ENCODE measurements at places on chromosomes 13 and 19. TPM values are rescaled to one million over a fixed set of nuclear protein-coding genes. Genes with fewer than 3 reads are reported as not detected.
A peak's percentile ranks its signal among the peaks of the same experiment; 100 is the strongest.

- H3K4me3 ChIP-seq: peak overlapping the region; percentile 47
- peaks cover 56% of the 10 kb centered on the region for H3K4me1 ChIP-seq
- DNase-seq: no peak
- H3K36me3 ChIP-seq: peaks cover 3% of the 10 kb centered on the region
- no peak overlapping the region for H3K27ac ChIP-seq
- H3K27me3 ChIP-seq: no peaks in the 10 kb centered on the region
Measured at GRCh38 chr19:38676023-38676877, 28.8 kb downstream of the ACTN4 start.

DNA sequence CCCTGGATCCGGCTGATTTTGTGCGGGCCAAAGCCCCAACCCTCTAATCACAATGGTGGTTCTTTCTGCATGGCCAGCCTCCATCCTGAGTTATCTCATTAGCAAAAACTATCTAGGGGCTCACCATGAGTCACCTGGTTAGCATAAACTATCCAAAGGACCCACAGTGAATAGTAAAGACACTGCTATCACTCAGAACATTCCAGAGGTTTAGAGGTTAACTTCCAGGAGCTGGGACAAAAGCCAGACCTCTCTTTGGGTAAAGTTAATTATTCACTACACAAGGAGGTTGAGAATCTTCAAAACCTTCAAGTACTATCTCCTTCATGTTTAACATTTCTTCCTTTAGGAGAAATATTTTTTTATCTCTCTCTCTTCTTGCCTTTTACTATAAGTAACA is 18.8 kb upstream of the PPP5C start:
- DNase-seq: no peak
- peaks cover 7% of the 10 kb centered on the region for H3K36me3 ChIP-seq
- no peak overlapping the region for H3K27ac ChIP-seq

- H3K27me3 ChIP-seq: no peaks in the 10 kb centered on the region
- no peak overlapping the region for H3K27ac ChIP-seq
- no peak overlapping the region for H3K4me3 ChIP-seq
- peaks cover 6% of the 10 kb centered on the region for H3K4me1 ChIP-seq
- DNase-seq: no peak
- H3K36me3 ChIP-seq: no peaks in the 10 kb centered on the region
Measured at GRCh38 chr13:21240586-21240985, 64.1 kb downstream of the MRPL57 start.

GRCh38 chr13:76621705-76622104 is 264.5 kb downstream of the KCTD12 start:
- no peak for DNase-seq
- H3K27me3 ChIP-seq: peaks cover 24% of the 10 kb centered on the region
- H3K4me1 ChIP-seq: no peaks in the 10 kb centered on the region
- no peaks in the 10 kb centered on the region for H3K36me3 ChIP-seq

DNA sequence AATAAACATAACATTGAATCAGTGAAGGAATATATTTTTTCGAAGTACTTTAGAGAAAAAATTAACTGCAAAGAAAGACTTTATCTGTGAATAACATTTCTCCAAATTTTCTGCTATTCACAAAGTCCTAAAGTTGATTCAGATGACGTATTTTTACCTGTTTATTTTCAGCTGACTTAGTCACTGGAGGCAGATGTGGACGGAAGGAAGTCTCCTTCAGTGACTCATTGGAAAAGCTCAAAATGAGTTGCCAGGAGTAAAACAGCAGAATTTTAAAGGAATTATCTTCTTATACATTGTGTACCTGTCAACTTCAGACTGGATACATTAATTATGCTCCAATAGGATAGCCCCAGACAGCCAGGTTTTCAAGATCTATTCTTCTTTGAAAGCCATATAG is 679.3 kb upstream of the GPC6 start:
- no peaks in the 10 kb centered on the region for H3K4me1 ChIP-seq
- DNase-seq: no peak
- H3K36me3 ChIP-seq: peaks cover 2% of the 10 kb centered on the region
- no peak overlapping the region for H3K27ac ChIP-seq
- no peak overlapping the region for H3K4me3 ChIP-seq

DNA sequence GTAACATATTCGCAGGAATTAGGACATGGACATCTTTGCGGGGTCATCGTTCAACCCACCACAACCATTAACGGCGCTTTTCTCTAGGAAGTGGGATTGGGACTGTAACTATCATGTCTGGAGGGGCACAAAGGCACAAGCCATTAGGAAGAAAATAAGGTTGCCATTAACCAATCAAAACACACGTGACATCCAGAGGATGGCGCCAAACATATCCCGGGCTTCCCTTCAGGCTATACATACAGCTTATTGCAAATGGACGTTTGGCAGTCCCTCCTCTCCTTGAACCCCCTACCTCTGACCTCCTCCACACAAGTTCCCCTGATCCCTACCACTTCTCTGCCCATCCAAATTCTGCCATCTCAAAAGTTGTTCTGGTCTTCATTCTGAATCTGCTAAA is 26.6 kb upstream of the GSX1 start:
- DNase-seq: no peak
- no peak overlapping the region for H3K4me3 ChIP-seq
- H3K36me3 ChIP-seq: no peaks in the 10 kb centered on the region
- no peaks in the 10 kb centered on the region for H3K4me1 ChIP-seq
- H3K27ac ChIP-seq: no peak overlapping the region
- H3K27me3 ChIP-seq: peaks cover 28% of the 10 kb centered on the region

DNA sequence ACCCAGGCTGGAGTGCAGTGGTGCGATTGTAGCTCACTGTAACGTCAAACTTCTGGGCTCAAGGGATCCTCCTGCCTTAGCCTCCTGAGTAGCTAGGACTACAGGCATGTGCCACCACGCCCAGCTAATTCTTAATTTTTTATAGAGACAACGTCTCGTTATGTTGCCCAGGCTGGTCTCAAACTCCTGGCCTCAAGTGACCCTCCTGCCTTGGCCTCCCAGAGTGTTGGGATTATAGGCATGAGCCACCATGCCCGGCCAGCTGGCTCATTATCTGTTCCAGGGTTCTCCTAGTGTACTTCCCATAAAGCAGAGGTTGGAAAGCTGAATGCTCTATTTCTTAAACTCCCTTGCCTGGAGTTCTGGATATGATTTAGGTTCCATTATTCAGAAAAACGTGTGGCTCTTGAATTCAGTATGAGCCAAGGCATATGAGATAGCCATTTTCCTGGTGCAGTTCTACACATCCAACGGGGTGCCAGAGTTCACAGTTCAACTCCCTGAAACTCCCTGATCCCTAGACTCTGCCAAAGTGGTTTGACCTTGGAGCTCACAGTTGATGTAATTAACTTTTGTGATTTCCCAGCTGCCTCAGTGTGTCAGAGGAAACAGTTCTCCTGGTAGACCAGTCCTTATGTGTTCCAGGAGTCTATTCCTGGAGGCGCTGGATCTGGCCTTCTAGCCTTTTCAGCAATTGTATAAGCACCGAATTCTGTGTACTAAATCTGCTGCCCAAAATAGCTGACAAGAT is 21.6 kb downstream of the GPR183 start:
- no peak for DNase-seq
- peaks cover 100% of the 10 kb centered on the region for H3K4me1 ChIP-seq
- no peaks in the 10 kb centered on the region for H3K27me3 ChIP-seq
- H3K4me3 ChIP-seq: no peak overlapping the region
- H3K36me3 ChIP-seq: peaks cover 4% of the 10 kb centered on the region

GRCh38 chr19:23406091-23406490 is 10.8 kb upstream of the ZNF91 start:
- H3K4me1 ChIP-seq: peaks cover 7% of the 10 kb centered on the region
- H3K4me3 ChIP-seq: no peak overlapping the region
- DNase-seq: no peak
- no peak overlapping the region for H3K27ac ChIP-seq
- H3K27me3 ChIP-seq: no peaks in the 10 kb centered on the region

GRCh38 chr13:112134391-112135075 is 67.6 kb downstream of the SOX1 start:
- H3K4me1 ChIP-seq: no peaks in the 10 kb centered on the region
- H3K4me3 ChIP-seq: no peak overlapping the region
- no peaks in the 10 kb centered on the region for H3K27me3 ChIP-seq
- no peaks in the 10 kb centered on the region for H3K36me3 ChIP-seq

DNA sequence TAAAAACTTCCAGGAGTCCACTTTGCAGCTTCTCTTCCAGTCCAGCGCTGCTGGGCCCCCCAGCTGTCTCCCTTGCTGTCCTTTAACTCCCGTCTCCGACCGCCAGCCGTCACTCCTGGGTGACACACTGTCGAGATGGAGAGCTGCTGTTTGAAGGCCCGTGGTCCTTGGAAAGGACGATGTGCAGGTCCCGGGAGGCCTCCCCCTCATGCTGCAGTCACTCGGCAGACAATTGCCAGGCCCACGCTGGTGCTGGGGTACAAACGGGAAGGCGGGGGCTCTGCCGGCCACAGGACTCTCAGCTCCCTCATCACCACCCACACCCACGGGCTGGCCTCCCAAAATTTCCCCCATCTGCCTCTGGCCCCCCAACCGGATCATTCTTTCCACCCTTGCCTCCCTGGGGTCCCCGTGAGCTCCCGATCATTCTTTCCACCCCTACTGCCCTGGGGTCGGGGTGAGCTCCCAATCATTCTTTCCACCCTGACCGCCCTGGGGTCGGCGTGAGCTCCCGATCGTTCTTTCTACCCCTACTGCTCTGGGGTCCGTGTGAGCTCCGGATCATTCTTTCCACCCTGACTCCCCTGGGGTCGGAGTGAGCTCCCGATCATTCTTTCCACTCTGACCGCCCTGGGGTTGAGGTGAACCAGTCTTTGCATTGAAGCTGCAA is 16.0 kb upstream of the ZNF554 start:
- H3K4me3 ChIP-seq: no peak overlapping the region
- H3K36me3 ChIP-seq: peaks cover 10% of the 10 kb centered on the region
- no peak for DNase-seq
- no peak overlapping the region for H3K27ac ChIP-seq
- H3K27me3 ChIP-seq: no peaks in the 10 kb centered on the region

The PSPN gene
- 3.1 TPM for total RNA-seq

The ZNF888 gene
- total RNA-seq: 8.0 TPM

The MEF2B gene
- 6.4 TPM for total RNA-seq

The SIGLECL1 gene
- not detected for total RNA-seq

Measured in activated T-cell treated with anti-CD3 and anti-CD28 coated beads, Interleukin-2, amount 50 U/mL, for 72 hours (primary cell).